ENCODE measurements at places on chromosomes 2 and 18.

DNA sequence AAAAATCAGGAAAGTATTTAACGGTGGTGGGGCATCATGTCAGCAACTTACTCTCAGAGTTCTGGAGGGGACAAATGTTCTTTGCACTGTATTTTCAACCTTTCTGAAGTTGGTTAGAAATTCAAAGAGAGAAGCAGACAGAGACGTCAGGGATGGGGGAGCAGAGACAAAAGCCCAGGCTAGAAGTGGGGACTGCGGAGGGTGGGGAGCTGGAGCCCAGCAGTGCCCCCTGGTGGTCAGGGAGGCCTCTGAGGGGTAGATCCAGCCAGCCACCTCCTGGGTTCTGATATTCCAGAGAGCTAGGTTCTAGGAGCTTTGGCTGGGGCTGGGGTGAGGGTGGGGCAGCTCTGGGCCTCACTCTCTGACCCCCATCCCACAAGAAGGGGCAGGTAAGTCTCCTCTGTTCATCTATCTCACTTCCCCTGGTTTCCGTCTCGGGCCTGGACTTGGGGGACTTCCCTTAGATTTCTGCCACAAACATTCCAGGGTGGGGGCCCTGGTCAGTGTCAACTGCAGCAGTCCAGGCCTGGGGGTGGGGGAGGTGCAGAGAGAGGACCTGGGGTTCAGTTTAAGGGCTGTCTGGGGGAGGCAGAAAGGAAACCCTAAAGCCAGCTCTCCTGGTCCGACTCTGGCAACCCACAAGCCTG is 8.9 kb downstream of the TNS1 start:
- DNase-seq, result peak; percentile 9

GRCh38 chr2:136128366-136128765 is 10.4 kb upstream of the CXCR4 start:
- no peak for DNase-seq

DNA sequence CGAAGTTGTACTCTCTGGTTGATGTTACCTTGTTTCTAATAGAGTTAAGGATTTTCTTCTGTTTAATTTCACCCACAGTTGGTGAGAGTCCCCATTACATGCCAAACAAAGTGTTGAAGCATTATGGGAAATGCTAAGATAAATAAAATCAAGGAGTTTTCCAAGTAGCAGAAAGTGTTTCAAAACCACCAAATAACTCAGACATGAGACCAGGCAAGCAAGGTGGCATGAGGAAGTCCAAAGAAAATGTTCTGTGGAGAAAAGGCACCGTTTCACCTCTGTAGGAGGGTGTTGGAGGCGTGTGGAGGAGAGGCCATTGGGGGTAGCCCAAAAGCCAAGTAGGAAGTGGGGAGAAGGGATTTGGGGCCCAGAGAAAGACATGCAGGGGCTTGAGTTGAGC is 8.7 kb downstream of the CFAP221 start:
- DNase-seq, result no peak

DNA sequence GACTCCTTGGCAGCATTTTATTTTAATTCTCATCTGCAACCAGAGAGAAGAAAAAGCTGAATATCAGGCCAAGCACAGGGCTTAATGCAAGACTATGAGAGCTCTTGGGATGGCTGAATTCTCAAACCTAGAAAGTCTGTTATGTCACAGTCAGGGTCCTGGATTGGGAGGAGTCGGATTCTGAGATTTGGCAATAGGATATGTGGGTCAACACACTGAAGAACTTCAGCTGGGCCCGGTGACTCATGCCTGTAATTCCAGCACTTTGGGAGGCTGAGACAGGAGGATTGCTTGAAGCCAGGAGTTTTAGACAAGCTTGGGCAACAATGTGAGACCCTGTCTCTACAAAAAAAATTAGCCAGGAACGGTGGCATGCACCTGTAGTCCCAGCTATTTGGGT is 102.4 kb downstream of the COL3A1 start:
- DNase-seq, result no peak

DNA sequence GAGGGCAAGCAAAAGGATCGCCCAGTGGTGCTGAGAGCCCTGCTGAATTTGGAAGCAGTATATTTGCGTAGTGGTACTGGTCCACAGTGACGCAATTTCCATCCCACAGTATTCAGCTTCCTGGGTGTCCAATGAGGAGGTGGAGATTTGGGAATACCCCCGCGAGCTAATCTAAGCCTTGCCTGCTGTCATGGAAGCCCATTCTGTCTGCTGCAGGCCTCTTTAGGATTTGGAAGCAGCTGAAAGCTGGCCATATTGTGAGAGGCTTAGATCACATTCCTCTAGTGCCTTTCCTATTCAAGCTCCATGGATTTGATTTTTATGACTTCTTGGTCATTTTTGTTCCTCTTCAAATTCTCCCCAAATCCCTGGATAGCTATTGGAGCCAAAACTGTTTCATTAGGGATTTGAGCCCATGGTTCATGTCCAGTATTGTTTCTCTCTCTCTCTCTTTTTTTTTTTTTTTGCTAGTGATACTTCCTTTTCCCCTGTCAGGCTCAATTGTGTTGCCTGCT is 22.3 kb upstream of the DYNC2LI1 start:
- no peak for DNase-seq

DNA sequence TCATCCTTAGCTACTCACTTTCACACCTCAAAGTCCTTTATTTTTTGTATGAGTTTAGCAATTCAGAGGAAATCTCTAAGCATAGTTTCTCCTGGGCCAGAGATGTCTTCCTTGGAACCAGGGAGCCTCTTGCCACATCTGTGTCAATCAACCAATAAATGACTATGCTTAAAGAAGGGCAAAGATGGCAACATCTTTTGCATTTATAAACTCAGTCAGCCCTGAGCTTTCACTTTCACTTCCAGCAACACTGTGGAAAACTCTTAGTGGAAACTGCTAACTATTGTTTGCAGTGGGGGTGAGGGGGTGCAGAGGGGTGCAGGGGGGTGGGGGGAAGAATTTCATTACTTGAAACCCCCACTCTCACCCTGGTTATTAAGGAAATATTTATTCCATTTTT is 3.4 kb downstream of the ACVR1C start:
- DNase-seq, result no peak

- no peak for DNase-seq
Measured at GRCh38 chr2:101962309-101962708, 29.5 kb upstream of the IL1R2 start.

DNA sequence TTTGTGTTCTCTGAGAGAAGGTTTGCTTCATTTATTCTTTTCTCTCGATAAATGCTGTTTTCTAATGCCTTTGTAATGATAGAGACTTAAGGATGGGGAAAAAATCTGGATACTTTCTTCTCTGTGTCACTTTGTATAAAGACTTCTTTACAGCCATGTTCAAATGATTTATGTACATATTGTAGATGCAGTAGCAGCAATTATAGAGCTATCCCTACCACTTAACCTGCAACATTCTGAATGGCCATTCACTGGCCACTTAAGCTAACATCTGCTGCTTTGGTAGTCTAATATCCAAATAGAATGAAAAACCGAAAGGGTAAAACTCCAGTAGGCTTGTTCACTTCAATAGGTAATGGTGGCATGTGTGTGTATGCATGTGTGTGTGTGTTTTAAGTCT is 97.8 kb downstream of the CSRNP3 start:
- no peak for DNase-seq

GRCh38 chr2:219439506-219439905 is 4.9 kb downstream of the SPEG start:
- no peak for DNase-seq

- no peak for DNase-seq
Measured at GRCh38 chr2:167692936-167693335, 554.5 kb downstream of the STK39 start.

DNA sequence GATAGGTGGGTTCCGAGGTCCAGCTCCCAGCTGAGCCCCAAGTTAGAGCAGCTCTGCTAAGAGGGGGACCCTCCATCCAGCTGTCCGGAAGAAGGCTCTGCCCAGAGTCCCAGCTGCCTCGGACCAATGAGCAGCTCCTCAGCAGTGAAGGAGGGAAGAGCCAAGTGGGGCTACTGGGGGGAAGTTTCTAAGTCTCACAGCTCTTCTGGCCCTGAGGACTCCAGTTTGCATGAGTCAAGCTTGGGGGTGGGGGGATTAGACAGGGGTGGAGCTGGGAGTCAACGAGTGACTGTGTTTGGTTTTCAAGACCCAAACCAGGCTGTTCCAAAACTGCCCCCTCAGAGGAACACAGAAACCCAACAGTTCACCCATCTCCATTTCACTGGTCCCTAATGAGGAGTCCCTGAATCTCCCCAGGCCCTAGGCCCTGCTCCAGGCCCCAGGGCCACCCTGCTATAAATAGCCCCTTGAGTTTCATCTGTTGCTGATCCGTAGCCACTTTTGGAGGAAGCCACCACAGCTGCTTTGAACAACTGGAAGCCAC is 100.9 kb downstream of the TNS1 start:
- no peak for DNase-seq

GRCh38 chr2:237510502-237511217 is 23.6 kb downstream of the MLPH start:
- DNase-seq, result no peak

DNA sequence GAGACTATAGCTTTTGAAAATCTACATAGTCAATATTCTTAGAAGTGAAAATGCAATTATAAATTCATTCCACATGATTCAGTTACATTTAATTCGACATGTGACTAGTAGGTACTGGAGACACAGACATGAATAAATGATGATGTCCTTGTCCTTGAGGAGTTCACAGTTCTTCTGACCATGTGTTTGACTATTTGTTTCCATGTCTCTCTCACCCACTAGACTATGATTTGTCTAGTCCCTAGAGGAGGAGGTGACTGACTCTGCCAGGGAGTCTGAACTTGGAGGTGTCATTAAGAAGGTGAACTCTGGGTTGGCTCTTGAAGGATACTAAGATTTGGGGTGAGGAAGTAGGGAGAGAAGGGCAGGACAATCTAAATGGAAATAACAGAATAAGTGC is 20.7 kb upstream of the UGP2 start:
- no peak for DNase-seq

DNA sequence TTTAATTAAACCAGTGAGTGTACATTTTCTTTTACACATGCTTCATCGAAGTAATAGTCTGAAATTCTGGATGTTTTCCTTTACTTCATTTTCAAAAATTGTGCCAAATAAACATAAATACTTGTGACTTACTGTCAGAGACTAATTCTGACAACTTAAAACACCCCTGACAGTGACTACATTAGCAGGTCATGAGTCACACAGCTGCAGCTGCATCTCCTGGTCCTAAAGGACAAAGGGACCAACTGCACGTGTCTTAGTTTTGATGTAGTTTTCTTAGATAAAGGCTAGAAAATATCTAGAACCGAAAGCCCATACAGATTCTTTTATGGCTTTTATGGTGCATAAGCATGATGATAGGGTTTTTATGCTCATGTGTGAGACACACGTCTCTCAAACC is 29.6 kb upstream of the DSC3 start:
- DNase-seq, result no peak

GRCh38 chr2:173550143-173550542 is 195.5 kb downstream of the CDCA7 start:
- no peak for DNase-seq

- DNase-seq, result no peak
Measured at GRCh38 chr2:26456440-26457250, 21.3 kb downstream of the OTOF start.

- no peak for DNase-seq
Measured at GRCh38 chr2:15976354-15976753, 36.0 kb downstream of the MYCN start.

GRCh38 chr2:70673041-70673647 is 94.9 kb downstream of the ADD2 start:
- DNase-seq, result no peak

- DNase-seq, result no peak
Measured at GRCh38 chr2:208279236-208279635, 13.2 kb downstream of the PIKFYVE start.

GRCh38 chr18:77086034-77086433 is 46.5 kb downstream of the MBP start:
- no peak for DNase-seq

Measured in effector CD8-positive, alpha-beta T cell (primary cell).